ENCODE measurements at places on chromosomes 1 and 21.

GRCh38 chr1:42674682-42675081 is 7.5 kb upstream of the YBX1 start:
- no peak for DNase-seq

DNA sequence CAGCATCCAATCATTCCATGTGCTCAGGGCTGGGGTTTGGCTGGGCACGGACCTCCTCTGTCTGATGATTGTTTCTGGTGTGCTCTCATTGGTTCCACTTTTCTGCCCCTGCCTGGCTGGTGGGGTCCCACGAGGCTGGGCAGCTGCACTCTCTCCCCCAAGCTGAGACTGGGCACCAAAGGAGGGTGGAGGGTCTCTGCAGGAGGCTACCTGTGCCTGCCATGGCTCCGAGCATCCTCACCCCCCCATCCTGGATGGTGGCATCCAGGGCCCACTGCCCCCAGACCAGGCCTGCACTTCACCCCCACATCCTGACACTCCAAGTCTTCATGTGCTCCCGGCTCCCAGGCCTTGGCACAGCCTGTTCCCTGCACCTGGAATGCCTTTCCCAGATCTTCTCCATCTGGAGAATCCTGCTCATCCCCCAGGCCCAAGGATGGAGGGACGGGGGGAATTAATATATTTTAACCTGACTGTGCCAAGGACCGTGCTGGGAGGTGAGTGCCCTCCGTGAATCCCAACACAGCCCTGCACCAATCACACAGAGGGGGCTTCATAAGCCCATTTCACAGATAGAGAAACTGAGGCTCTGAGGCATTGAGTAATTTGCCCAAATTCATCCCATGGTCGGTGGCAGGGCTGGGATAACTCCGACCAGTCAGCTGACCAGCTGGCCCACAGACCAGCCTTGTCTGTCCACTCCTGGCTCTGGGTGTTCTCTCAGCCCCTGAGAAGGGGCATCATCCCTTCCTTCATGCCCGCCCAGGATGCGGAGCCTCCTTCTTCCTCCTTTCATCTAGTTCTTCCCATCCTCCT is 403.4 kb downstream of the MATN1 start:
- no peak for DNase-seq

GRCh38 chr1:172980456-172980855 is 70.3 kb downstream of the TNFSF18 start:
- no peak for DNase-seq

GRCh38 chr1:184002071-184002470 is 35.5 kb downstream of the COLGALT2 start:
- no peak for DNase-seq

DNA sequence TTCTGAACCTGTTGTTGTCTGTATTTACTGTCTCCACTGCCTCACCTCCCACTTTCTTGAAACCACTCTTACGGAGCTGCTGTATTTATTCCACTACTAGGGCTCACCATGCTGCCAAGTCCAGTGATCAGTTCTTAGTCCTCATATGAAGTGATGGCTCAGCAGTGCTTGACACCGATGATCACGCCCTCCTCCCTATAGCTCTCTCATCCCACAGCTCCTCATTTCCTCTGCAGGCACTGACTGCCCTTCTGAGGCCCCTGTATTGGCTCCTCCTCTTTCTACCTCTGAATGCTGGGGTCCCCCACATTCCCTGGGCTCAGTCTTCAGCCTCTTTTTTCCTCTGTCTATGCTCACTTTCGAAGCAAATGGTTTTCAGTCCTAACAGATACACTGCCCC is 3.4 kb downstream of the CLCA1 start:
- DNase-seq: no peak

DNA sequence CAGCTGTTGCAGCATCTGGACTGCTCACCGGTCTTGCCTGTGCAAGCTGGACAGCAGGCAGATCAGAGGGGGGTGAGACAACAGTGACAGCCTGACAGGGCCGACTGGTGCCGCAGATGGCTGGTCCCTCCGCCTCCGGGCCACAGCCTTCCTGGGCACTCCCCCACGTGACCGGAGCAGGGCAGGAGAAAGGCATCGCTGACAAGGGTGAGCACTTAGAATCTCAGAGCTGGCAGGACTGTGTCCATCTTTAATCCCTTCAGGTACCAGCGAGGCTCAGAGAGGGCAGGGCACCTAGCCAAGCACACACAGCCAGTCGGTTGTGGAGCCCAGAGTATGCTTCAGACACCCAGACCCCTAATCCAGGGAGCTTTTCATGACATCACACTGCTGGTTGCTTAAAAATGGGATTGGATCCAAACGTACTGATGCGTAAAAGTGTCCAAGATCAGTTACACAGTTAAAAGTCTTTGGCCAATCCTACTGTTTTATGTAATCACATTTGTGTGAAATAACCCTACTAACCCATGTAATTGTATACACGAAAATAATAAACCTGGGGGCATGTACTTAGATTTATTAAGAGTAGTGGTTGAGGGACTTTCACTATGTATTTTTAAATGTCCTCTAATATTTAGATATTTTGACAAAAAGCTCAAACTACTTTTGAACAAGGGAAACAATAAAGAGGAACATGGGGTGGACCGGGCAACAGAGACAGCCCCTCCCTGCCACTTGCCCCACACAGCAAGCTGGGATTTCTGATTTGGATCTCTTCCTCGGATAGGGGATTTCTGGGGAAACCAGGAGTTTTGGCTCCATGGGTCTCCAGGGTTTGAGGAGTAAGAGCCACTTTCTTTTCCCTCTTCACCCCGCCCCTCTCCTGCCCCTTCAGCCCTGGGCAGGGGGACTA is 758 bp upstream of the CNTN2 start:
- DNase-seq: no peak

GRCh38 chr1:90823686-90824085 is 106.6 kb upstream of the BARHL2 start:
- DNase-seq: no peak

- no peak for DNase-seq
These were observed 1.5 kb downstream of the RGS7 start for GRCh38 chr1:241355311-241356010.

- DNase-seq: no peak
These were observed 416.3 kb upstream of the USP24 start for GRCh38 chr1:55631509-55631908.

DNA sequence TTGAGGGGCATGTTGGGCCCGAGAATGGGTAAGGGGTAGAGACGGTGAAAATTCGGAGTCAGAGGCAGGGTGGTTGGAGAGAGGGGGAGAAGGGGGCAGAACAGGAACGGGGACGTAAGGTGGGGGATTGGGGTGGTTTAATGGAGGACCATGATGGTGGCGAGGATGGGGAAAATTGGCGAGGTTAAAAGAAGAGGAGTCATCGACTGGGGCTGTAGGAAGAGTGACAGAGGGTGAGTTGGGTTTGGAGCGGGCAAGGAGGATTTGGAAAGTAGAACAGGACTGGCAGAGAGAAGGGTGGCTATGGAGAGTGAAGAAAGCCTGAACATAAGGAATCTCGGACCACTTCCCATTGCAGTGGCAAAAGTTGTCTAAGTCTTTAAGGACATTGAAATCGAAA is 10.8 kb upstream of the ZBTB48 start:
- DNase-seq: no peak

GRCh38 chr21:36854391-36854790 is 112.1 kb downstream of the HLCS start:
- no peak for DNase-seq

- DNase-seq: no peak
These were observed 54.0 kb upstream of the BOLA1 start for GRCh38 chr1:149845416-149845815.

DNA sequence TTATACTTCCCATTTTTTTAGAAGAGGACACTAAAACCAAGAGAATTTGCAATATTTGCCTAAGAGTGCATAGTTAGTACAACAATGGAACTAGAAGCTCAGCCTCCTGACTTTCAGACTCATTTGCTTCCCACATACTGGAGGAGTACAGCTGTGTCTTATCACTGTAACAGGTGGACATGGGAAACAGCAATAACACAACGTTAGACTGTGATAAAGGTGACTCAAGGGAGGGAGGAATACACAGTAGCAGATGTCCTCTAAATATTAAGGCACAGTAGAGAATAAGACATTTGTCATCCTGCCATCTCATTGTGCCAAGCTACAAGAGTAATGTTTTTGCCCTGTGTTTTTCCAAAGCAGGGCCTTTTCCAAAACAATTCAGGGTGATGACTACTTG is 55.4 kb upstream of the JAK1 start:
- no peak for DNase-seq

DNA sequence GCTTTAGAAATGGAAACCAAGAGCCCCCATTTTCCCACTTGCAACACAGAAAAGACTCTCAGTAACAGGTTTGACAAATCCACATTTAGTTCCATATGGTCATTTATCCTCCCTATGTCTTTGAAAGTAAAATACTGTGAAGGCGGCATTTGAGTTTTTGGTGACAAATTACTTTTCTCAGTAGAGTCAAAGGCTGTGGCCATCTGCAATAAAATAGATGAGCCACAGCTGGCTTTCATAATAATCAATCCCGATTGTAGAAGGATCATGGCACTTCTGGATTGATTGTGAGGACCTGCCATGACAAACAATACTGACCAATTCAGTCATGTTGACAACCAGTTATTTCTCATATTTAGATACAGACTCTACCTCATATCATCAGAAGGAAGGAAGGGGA is 512.0 kb upstream of the ADGRL2 start:
- DNase-seq: no peak

DNA sequence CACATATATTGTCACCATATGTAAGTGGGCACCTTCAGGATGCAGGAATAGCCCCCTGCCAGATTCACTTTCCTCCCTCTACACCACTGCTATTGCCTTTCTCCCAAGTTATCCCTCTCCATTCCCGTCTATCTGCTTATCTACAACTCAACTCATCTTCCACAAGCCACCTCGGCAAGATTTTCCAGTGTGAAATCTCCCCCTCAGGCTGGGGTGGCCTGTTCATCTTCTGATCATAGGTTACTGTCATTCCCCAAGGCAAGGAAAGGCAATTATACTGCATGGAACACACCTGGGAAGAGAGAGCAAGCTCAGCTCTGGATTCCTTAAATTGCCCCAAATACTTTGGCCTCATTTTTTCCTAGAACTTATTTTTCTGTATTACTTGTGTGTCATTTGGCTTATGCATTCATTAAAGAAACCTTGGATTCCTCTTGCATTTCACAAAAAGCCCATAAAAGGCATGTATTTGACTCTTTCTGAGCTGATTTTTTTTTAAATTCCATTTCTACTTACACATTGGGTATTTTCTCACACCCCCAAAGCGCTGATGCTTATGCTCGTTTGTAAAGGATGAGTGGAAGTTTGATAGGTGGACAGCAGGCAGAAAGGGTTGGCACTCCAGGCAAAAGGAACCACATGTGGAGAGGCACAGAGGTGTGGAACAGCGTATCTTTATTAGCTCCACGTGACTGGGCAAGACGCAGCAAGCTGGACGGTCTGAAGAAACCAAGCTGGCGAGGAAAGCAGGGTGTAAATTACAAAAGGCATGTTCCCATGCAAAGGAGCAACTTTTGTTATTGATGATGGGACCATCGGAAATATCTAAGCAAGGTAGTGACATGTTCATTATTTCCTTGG is 169.7 kb upstream of the RAB4A start:
- DNase-seq: no peak

- DNase-seq: no peak
These were observed 251.7 kb downstream of the BRINP3 start for GRCh38 chr1:190226006-190226405.

DNA sequence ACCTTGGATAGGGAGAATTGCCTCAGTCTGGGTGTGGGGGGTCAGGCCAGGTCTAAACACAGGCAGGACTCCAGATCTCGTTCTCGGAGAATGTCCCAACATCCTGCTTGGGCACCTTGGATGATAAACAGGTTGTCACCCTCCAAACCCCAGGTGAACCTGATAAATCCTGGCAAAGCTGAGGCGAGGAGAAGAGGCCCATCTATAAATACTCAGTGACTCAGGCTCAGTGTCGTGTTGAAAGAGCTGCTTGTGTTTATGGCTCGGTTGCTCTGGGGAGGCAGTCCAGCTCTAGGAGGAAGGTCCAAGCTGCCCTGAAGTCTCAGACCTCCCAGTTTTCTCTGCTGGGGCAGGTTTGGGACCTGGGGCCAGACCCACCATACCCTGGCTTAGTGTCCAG is 15.8 kb upstream of the TRIM63 start:
- DNase-seq: no peak

GRCh38 chr1:156592910-156593660 is 1.5 kb downstream of the NAXE start:
- no peak for DNase-seq

- no peak for DNase-seq
These were observed 143.2 kb downstream of the MIS18A start for GRCh38 chr21:32135401-32136363.

- no peak for DNase-seq
These were observed 16.5 kb upstream of the LHX4 start for GRCh38 chr1:180213401-180214170.

- no peak for DNase-seq
These were observed 130.7 kb upstream of the DMRTA2 start for GRCh38 chr1:50553921-50554320.

- no peak for DNase-seq
These were observed 29.3 kb upstream of the SELENON start for GRCh38 chr1:25770541-25771220.

DNA sequence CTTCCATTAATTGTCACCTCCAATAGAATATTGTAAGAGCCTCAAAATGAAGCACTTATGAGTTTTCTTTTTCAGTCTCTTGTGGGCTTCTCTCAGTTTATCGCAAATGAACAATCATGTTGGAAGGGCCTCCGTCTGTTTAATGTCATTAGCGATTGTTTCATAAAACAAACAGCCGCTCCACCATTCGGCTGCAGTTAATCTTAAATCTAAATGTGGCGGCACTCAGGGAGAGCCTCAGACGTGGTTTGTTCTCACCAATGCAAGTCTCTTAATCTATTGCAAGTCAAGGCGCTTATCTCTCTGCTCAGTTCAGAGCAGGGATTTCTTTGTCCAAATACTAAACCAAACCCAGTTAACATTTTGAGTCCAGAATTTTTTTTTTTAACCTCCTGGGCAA is 34.9 kb upstream of the ESRRG start:
- no peak for DNase-seq

DNA sequence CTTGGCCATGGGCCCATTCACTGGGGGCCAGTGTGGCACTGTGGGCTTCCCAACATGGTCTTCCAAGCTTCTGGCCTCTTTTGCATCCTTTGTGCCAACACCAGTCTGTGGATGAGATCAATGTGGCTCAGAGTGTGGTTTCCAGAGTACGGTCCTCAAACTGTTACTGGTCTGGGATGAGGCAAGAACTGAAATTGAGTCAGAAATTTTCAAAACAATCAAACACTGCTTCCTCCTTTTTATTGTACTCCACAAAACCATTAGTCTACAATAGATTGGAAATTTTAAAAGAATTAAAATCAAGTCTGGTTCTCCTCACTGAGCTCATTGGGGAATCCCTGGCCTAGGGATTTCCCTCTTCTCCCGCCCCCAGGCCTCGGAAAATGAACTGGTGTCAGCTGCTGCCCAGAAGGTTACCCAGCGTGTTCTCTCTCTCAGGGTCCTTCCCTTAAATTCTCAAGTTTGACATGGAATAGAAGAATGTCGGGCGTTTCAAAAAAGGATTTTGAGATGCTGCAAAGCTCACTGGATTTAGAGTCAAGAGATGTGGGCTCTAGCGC is 222.0 kb downstream of the SDCCAG8 start:
- no peak for DNase-seq
